HFF-Myc (cell line): ENCODE measurements at places on chromosomes 3 and 15.

GRCh38 chr15:72915843-72916242 lies 132.3 kb upstream of the ADPGK start:
- DNase-seq = no peak

GRCh38 chr3:152236716-152237115 lies 32.0 kb upstream of the MBNL1 start:
- peak; percentile 83 for DNase-seq

DNA sequence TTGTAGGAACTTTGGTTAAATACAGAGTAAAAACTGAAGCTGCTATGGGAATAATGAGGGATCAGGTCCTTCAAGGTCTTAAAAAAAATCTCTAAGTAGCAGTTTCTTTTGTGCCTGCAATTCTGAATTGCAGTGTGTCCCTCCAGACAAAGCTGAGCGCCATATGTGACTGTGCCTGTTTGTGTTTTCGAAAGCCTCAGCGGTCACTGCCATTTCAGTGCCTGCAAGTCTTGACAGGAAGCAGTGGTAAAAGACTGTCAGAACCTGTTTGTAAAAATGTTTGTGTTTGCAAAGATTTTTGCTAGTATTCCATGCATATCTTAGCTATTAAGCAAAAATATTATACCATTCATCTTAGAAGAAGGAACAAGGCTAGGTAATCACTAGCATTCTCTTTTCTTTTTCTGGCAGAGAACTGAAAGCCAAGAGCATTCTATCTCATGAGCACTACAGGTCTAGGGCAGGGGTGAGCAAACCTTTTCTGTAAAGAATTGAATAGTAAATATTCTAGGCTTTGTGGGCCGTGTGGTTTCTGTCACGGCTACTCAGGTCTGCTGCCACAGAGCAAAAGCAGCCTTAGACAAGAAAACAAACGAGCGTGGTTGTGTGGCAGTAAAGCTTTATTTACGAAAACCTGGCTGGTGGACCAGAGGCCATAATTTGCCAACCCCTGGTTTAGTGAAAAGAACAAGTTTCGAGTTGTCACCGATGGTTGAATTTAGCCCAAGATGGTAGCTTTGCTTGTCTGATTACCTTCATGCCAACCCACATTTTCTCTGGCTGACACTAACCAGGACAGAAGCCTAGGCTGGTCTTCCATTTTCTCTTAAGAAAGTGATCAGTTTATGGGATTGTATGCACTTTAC lies 134.4 kb downstream of the CACNA1D start:
- no peak for DNase-seq

GRCh38 chr15:51093839-51094605 lies 684 bp downstream of the TNFAIP8L3 start:
- no peak for DNase-seq

DNA sequence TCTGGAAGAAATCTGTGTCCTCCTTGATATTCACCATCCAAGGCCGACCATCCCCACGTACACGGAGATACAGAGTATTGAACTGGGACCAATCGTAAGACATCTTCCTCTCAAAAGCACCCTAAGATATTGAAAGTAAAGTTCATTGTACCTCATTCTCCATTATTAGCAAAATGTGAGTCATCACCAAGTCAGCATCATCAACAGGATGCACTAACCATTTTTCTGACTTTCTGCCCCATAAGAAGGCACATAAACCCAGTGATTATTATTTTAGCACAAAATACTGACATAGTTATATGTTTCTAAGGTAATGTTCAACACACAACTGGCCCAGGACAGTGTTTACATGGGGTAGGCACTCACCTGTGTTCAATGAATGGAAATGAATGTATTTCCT lies 7.4 kb downstream of the NDUFAF1 start:
- DNase-seq = no peak
